ENCODE measurements at places on chromosomes 11 and 22.
A peak's percentile ranks its signal among the peaks of the same experiment; 100 is the strongest.

- no peak for DNase-seq
Measured at GRCh38 chr11:66970371-66970806, 4.7 kb upstream of the C11orf86 start.

GRCh38 chr11:127345819-127346459, 345.4 kb upstream of the KIRREL3 start:
- peak; percentile 25 for DNase-seq

DNA sequence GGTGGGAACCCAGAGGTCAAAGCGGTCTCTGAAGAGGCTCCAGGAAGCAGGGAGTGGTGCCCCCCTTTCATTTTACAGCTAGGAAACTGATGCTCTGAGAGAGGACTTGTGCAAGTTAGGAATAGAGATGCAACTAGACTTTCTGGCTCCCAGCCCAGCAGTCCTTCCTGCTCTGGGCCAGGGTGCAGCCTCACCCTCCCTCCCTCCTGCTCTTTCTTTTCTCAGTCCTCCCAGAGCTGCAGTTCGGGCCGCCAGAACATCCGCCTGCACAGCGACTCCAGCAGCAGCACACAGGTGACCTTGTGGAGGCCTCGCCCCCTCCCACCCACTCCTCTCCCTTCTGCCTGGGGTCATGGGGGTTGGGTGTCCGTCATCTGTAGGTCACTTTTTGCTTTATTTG, 51.5 kb downstream of the LHFPL7 start:
- peak; percentile 56 for DNase-seq

DNA sequence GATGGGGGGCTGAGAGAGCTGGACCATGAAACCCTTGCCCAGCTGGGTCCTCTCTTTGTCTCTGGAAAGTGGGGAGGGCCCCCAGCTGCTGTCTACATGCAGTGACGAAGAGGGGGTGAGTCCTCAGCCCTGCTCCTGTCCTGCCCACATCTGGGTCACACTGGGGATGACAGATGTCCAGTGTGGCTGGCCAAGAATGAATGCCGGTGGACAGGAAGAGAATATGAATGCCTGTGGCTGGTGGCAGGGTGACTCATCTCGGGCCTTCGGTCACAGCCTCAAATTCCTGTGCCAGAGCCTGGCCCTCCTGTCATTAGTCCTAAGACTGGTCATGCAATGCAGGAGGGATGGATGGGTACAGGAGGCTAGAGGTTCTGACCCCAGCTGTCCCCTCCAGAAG, 2.2 kb upstream of the PNPLA3 start:
- DNase-seq: no peak

DNA sequence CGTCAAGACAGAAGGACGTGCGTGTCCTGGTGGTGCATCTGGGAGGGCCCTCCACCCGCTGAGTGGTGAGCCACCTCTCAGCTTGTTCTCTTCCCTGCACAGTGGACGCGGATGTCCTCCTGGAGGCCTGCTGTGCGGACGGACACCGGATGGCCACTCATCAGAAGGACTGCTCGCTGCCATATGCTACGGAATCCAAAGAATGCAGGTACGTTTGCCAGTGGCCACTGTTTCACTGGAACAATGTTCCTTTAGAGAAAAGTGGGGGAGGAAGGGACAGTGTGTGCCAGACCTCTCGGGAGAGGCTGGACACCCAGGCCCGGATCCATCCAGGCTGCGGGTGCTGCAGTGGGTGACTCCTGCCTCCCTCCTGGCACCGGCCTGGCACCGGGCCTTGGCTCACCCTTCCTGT, 15.9 kb downstream of the FBLN1 start:
- no peak for DNase-seq

DNA sequence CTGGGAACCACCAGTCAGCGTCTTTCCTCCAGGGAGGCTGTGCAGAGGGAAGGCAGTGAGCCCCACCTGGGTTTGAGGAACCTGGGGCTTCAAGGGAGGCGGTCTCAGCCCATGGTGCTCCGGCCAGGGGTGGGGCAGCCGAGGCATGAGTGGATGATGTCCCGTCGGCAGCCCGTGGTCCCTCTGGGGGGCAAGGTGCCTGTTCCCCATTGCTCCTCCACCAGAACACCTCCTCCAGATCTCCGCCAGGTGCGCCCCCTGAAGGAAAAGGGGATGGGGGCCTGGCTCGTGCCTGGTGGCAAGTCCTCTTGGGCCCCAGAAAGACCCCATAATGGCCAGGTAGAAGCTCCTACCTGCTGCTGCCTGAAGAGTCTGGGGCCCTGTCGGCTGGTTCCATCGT, 94.1 kb downstream of the KCNQ1 start:
- no peak for DNase-seq

DNA sequence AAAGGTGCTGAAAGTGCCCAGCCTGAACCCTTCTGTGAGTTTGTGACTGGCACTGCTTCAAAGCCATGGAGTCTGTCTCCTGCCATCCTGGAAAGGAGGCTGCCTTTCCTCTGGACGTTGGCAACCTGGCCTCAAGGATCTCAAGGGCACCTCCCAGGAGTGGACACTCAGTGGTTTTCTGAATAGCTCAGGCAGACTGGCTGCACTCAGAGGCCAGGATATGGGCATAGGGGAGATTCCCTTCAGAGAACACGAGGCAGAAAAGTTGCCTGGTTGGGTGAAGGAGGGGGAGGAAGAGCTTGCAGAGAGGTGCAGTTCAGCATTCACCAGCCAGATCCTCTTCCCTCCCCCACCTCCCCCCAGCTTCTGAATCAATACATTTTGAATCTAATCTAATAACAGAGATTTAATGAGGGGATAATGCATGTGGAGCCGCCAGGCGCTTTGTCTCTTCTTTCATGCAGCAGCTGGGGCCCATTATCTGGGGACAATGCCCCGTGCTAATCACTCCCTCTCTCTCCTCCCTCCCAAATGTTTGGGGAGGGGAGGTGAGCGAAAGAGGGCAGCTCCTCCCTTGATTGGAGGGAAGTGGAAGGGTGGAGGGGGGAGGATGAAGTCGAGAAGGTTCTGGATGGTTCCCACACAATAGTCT, 17.7 kb downstream of the HTR3A start:
- no peak for DNase-seq

GRCh38 chr11:115527534-115528125, 23.4 kb upstream of the CADM1 start:
- DNase-seq: no peak

GRCh38 chr11:47992959-47993820, 12.8 kb downstream of the PTPRJ start:
- DNase-seq: no peak

DNA sequence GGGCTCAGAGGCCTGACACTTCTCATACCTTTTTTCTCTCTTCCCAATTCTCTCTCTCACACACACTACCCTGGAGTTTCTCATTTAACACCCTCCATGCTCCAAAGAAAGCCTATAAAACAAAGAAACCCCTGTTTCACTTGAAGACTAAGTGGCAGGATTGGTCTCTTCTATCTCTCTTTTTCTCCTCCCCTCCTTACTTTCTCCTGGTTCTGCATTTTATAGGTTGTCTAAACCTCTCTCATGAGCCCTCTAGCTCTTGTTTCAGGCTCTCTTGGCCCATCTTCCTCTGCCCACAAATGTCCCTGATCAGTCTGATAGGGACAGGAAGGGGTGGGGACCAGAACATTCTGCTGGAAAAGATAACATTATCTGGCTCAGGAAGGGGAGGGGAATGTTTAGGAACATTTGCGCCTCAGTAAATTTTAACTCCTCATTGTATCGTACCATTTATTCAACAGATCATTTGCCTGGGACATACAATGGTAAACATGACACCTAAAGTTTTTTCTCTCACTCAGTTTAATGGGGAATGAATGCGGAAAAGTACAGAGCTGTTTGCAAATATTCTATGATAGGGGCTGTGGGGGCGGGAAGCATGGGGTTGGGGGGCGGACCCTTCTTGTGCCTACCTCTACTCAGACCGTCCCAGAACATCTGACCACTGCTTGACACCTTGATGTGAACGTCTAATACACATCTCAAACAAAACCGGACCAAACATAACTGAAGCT, 10.8 kb downstream of the CRYBA4 start:
- no peak for DNase-seq

DNA sequence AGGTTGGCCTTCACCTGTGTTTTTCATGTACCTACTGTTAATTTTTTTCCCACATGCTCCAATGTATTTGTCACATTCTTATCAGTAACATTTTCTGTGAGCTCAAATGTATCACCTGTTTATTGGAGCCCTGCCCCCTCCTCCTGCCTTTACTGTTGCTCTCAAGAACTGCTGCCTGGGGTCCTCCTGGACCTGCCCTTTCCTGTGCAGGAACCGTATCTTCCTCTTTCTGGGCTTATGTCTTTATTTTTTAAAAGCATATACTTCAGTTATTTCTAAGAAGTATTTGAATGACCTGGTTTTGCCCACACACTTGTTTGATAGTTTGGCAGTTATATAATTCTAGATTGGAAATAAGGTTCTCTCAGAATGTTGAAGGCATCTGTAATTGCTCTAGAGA, 5.9 kb downstream of the FAM118B start:
- DNase-seq: no peak

DNA sequence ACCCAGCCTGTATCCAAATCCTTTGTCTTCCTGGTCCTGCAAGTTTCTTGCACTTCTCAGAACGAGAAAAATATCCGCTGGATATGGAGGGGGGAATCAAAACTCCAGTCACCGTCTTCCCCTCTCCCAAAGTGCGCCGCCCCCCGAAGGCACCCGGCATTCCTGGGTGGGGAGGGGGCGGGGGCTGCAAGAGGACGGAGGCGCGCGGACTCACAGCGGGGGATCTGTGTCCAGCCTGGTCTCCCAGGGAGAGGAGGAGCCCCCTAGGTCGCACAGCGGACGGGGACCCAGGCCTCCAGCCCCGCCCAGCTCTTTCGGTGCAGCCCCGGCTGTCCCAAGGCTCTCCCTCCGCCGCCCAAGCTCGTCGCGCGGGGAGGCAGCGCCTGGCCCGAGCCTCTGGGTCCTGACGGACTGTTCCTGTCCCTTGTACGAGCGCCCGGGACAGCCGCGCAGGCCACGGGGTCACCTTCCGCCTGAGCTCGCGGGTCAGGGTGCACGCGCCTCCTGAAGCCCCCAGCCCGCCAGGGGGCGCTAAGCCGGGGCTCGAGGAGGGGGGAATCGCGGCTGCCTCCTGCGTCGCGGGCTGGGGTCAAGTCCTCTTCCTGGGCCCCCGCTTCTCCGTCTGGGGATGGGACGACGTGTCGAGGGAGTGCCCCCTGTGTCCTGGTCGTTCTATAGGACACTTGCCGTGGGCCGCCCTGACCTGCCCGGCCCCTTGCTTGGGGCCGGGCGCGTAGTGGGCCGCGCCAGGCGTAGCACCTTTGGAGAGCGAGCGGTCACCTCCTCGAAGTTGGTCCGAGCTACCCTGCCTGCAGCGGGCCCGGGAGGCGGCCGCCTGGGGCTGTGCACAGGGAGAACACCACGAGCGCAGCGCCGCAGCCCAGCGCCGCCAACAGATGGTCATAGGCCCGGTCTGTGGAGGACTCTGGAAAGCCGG, 2.4 kb upstream of the WNT11 start:
- peak; percentile 55 for DNase-seq

GRCh38 chr22:39169797-39170466, 17.5 kb upstream of the CBX7 start:
- DNase-seq: no peak

DNA sequence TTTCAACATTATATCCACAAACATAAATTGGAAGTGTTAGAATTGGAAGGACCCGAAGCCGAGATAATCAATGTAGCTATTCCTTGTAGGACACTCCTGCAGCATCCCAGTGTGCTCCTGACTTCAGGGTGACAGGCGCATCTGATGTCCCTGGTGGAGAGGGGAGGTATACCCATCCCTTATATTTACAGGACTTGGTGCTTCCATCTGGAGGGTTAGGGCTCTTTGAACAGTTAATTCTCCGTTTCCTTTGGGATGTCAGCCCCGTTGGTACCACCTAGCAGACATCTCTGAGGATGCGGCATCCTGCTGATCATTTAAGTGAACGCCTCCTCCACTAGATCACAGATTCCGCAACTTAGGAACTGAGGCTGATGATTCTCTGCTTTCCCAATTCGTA, 451.3 kb downstream of the OPCML start:
- no peak for DNase-seq

GRCh38 chr11:82830746-82831145, 69.5 kb downstream of the PRCP start:
- no peak for DNase-seq

Data from RWPE1 (cell line).